ENCODE measurements at places on chromosomes 12 and 14.

DNA sequence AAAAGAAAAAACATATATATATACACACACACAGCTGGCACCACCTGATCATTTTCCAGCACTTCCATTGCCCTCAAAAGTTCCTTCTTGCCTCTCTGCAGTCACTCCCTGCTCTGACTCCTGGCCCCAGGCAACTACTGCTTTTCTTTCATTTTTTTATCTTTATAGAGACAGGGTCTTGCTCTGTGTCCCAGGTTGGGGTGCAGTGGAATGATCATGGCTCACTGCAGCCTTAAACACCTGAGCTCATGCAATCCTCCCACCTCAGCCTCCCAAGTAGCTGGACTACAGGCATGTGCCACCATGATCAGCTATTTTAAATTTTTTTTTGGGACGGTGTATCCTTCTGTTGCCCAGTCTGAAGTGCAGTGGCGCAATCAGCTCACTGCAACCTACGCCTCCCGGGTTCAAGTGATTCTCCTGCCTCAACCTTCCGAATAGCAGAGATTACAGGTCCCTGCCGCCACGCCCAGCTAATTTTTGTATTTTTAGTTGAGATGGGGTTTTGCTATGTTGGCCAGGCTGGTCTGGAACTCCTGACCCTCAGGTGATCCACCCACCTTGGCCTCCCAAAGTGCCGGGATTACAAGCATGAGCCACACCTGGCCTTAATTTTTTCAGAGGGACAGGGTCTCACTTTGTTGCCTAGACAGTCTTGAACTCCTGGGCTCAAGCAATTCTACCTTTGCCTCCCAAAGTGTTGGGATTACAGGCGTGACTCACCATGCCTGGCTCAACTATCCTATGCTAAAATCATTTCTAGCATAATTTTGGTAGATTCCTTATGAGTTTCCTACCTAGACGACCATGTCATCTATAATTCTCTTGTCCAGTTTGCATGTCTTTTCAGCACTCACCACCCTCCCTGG lies 7.8 kb downstream of the HSP90AA1 start:
- DNase-seq = no peak

- no peak for DNase-seq
Measured at GRCh38 chr12:65526311-65526710, 247.8 kb downstream of the MSRB3 start.

DNA sequence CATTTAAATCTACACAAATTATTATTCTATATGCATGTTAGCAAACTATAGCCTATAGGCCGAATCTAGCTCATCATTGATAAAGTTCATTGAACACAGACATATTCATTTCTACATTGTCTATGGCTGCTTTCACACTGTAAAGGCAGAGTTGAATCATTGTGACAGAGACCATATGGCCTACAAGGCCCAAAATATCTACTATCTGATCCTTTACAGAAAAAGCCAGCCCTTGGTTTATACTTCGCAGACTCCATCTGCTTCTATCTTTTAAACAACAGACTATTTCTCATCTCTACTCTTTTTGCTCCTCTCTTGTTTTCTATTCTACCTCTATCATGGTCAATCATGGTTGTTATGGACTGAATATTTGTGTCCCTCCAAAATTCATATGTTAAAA lies 190.7 kb downstream of the EXOC5 start:
- DNase-seq = no peak

- no peak for DNase-seq
Measured at GRCh38 chr14:61334197-61334701, 12.9 kb downstream of the PRKCH start.

DNA sequence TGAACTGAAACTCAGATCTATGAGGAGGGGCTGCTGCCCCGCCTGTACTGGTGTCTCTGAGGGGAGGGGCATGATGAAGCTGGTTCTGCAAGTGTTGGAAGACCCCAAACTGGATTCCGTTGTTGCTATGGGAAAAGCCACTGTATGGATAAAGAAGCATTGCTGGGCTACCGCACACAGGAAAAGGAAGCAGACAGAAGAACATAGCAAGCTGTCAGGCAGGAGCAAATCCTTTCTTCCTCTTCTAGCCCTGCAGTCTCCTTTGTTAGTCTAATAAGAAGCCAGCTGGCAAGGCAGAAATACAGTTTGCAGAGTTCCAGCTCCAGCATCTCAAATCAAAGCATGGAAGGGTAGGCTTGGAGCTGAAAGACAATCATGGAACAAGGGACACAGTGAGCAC lies 26.3 kb upstream of the NR1H4 start:
- no peak for DNase-seq

DNA sequence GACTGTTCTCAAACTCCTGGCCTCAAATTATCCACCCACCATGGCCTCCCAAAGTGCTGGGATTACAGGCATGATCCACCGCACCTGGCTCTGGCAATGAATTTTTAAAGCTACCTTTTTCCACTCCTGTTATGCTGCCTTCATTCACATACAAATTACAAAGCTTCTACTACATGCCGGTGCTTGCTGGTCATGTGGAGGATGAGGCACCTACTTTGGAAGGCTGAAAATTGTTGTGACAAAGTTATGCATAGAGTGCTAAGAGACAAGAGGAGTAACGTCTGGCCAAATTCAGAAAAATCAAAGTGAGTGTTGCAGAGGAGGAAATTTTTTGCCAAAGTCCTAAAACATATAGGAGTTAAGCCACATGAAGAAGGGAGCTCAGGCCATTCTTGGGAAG lies 191.7 kb upstream of the PPFIA2 start:
- DNase-seq = no peak

DNA sequence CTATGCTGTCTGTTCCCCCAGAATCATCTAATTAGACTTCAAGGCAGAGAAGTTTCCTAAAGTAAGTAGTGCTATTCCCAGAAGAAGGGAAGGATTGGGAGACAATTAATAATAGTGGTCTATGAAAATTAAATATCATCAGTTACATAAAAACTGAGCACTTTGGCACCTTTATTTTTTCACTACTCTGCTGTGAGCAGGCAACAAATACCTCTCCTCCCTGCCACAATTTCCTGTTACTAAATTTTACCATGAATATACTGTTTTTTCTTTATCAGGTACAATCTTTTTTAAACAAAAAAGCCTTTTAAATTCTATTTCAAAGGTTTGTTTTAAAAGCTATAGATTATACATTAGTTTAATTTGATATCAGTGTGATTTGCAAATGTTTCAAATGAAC lies 29.4 kb upstream of the KRAS start:
- no peak for DNase-seq

DNA sequence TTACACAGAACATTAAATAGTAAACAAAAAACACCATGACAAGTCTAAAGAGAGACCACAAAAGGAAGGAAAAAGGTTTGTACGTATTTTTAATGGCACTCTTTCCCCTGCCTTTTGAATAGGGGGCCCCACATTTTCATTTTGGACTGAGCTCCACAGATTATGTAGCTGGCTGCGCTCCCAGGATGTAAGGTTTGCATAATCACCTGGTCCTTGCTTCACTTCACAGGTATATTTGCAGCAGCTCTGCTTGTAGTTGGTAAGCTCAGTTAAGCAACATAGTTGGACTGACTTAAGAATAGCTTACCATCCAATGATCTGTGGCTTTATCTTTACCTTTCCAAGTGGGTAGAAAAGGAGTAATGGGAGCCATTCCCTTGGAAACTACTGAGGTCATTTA lies 454.7 kb downstream of the APAF1 start:
- no peak for DNase-seq

GRCh38 chr14:50263321-50263720 lies 31.9 kb upstream of the SOS2 start:
- DNase-seq = no peak

DNA sequence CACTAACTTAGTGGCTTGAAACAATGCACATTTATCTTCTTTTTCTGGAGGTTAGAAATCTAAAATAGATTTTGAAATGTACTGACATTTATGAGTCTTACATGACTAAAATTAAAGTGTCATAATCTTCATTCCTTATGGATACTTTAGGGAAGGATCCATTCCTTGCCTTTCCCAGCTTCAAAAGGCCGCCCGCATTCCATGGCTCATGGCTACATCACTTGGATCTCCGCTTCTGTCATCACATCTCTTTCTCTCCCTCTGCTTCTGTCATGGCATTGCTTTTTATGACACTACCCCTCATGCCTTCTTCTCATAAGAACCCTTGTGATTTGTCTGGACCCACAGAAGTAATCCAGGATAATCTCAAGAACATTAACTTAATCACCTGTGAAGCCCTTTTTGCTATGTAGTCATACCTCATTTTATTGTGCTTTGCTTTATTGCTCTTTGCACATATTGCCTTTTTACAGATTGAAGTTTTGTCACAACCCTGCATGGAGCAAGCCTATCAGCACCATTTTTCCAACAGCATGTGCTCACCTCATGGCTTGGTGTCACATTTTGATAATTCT lies 66.5 kb downstream of the GARIN6 start:
- no peak for DNase-seq

DNA sequence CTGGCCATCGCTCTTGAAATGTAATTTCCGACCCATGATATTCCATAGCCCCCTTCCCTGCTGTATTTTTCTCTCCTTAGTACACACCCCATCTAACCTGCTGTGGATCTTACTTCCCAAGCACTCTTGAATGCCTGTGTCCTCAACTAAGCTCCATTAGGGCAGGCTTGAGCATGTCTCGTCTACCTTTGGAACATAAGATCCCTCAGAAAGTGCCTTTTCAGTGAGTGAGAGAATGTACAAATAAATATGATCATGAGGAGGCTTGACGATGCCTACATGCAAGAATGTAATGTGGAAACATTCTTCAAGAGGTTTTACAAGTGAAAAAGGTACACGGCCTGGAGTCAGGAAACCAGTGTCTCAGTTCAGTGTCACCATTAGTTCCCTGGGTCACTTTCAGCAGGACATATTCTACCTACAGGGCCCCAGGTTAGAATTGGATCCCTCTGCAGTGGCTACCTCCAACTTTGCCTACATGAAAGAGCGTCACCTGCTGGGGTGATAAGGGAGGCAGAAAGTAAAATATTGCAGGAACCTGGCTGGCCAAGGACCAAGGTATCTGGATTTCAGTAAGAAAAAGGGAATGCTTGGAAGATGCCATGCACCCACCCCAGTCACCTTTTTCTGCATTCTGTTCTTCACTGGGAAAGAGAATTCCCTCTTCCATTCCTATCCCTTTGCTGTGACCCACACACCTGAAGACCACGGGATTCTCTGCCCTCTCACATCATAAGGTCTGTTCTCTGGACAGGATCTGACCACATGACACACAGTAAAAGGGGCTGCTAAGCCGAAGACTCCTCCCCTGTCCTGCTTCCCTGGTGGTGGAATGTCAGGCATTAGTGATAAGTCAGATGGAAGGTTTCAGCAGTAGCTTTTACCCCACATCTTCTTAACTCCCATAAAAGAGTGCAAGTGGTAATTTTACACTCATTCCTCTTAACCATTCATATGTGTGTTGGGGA lies 24.6 kb upstream of the SERPINA1 start:
- no peak for DNase-seq

DNA sequence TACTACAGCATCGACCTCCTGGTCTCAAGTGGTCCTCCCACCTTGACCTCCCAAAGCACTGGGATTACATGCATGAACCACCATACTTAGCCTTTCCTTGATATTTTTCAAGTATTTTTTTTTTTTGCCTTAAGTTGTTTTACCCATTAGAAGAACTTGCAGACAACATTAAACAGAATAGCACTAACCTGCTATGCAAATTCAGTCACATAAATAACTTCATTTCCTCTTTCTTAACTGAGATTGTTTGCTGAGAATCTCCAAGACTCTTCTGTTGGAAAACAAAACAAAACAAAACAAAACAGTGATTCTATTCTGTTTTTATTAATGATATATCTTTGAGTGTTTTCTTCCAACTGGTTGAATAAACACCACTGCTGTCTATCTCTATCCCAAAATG lies 115.9 kb upstream of the IFNG-AS1 start:
- DNase-seq = no peak

GRCh38 chr12:33061844-33062243 lies 165.3 kb upstream of the PKP2 start:
- no peak for DNase-seq

DNA sequence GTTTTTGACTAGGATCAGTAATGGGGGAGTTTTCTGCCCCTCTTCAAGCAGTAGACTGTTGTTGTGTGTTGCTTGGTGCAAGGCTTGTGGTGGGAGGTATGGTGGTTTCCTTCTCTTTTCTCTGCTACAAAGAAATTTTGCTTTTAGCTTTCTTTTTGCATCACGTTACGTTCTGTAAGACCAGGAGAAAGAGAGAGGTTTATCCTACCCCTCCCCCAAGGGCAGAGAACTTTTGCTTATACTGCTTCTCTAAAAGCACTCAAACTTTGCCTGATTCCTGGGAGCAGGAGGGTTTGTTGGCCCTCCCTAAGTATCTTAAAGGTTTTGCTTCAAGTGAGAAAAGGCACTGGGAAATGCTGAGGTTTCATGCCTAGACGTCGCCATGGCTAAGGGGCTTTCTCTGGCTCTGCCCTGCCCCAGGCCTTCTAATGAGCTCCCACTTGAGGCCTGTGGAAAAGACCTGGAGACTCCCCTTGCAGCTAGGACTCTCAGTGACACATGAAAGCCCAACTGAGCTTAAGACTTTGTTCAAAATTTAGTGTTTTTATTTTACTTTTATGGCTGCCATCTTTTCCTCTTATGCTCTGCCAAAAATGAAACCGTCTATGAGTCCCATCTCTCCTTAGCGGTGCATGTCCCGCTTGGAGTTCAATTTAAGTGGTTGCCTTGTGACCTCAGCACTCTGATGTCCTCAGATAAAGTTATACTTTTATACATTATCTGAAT lies 49.2 kb downstream of the EIF2S3B start:
- DNase-seq = no peak

DNA sequence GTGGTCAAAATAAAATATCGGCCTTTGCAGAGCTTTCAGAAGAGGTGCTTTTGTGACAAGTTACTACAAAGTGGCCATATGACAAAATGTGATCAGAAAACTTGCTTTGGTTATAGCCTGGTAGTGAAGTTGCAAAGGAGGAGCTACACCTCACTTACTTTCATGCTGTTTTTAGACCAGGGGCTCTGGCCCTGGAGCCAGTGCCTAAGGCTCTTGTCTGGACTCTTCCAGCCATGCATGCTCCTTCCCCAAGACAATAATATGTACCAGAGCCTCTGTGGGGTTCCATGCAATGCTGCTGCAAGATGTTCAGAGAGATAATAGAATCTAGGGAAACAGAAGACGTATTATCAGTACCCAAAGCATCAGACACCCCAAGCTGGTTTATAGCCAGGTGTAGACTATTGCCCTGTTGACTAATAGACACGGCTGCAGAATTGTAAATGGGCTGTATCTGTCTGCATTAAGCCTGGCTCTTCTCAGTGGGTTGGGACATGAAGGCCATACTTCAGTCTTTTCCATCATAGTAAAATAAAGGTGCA lies 88.5 kb downstream of the EGLN3 start:
- no peak for DNase-seq

DNA sequence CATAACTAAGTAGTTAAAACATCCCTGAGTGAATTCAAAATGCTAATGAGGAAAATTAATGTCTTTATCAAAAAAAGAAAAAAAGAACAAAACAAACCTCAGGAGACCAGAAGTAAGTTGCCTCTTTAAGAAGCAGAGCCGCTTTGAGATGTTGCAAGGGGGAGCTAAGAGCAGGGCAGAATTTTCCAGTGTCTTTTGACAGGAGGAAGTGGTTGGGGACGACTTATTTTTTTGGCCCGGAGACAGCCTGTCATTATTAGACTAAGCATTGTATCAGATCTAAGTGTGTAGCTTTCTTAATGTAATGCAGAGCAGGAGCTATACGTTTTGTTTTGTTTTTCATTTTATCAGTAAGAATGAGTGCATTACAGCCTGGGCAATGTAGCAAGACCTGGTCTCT lies 206.6 kb downstream of the CACNA1C start:
- DNase-seq = no peak

All from right cardiac atrium (tissue), 5 donors.